ENCODE measurements at places on chromosomes 11 and 22.
A peak's percentile ranks its signal among the peaks of the same experiment; 100 is the strongest.

GRCh38 chr11:108117746-108118371 is 3.5 kb upstream of the ACAT1 start:
- DNase-seq = no peak

GRCh38 chr11:17519061-17519885 is 24.9 kb downstream of the USH1C start:
- no peak for DNase-seq

DNA sequence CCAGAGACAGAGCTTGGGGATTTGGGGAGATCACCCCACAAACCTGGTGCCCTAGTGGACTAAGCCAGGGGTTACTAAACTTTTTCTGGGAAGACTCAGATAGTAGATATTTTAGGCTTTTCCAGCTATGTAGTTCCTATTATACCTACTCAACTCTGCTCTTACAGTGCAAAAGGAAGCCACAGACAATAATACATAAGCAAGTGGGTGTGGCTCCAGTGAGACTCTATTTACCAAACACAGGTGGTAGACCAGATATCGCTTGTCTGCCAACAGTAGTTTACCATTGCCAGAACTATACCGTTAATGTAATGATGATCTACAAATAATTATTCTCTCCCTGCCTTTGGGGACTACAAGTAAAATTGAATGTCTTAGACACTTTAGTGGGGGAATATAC is 6.9 kb downstream of the LDHC start:
- DNase-seq = no peak

- peak; percentile 37 for DNase-seq
Observed at GRCh38 chr11:112279901-112280267, 19.2 kb upstream of the PLET1 start.

- DNase-seq = no peak
Observed at GRCh38 chr11:117037279-117037974, 60.8 kb downstream of the SIK3 start.

DNA sequence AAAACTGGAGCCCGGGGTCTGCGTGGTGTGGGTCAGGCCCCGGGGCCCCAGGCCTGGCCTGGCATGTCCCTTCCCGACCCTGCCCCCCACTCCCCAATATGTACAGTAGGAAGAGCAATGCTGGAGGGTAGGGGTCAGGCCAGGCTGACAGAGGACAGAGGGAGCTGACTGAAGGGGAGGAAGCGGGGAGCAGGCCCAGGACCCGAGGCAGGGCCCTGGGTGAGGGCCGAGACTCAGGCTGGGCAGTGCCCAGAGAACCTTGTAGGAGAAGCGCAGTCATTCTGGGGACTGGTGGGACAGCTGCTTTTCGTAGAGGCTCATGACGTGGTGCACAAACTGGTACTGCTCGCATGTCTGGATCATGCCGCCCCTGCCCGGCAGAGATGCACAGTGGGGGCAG is 2.7 kb upstream of the IGSF22 start:
- no peak for DNase-seq
